ENCODE measurements at places on chromosomes 7 and 10.

DNA sequence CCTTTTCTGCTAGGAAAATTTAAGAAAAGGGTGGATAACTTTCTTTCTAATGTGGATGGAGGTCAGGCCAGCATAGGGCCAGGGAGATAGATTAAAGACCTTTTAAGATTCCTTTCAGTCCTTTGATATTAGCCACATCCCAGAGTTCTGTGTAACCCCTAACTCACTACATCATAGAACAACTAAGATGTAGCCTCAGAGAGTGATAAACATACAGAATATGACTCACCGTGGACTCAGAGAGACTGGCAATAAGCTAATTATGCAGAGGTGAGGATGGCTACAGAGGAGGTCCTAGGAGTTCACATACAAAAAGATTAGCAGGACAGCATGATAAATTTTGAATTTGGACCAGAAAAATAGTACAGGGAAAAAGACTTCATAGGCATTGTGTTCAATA lies 141.0 kb downstream of the AOAH start:
- no peak for DNase-seq

GRCh38 chr10:112972606-112973005 lies 22.6 kb downstream of the TCF7L2 start:
- DNase-seq: no peak

GRCh38 chr7:82623812-82624211 lies 180.2 kb upstream of the CACNA2D1 start:
- DNase-seq: no peak

DNA sequence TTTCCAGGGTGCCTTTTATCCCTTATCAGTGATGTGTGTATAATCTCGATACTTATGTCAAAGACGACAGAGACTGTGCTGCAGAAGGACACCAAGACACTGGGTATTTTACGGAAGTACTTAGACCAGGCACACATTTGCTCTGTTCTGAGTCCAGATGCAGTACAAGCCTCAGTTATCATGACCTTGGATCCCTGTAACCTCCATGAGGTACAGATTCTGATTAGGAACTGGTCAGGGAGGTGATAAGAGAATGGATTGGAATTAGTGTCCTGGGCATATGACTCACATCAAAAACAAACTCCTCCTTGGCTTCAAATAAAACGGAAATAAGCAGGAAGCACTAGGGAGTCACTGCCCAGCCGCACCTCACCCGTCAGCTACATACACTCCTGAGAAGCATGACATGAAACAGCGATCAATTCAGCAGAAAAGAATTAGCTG lies 146.5 kb downstream of the SFMBT2 start:
- no peak for DNase-seq

DNA sequence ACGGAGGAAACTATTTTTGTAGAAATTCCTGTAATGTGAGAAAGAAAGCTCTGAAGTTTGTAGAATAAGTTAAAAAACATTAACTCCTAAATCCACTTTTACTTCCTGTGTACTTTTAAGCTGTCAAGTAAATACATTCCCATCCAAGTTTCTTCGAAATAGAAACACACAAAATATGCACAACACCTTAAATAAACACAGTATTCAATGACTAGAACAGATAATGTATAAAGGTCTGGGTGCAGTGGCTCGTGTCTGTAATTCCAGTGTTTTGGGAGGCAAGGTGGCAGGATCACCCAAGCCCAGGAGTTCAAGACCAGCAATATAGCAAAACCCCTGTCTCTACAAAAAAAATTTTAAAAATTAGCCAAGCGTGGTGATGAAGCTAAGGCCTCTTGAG lies 121.9 kb upstream of the ODAD2 start:
- no peak for DNase-seq

DNA sequence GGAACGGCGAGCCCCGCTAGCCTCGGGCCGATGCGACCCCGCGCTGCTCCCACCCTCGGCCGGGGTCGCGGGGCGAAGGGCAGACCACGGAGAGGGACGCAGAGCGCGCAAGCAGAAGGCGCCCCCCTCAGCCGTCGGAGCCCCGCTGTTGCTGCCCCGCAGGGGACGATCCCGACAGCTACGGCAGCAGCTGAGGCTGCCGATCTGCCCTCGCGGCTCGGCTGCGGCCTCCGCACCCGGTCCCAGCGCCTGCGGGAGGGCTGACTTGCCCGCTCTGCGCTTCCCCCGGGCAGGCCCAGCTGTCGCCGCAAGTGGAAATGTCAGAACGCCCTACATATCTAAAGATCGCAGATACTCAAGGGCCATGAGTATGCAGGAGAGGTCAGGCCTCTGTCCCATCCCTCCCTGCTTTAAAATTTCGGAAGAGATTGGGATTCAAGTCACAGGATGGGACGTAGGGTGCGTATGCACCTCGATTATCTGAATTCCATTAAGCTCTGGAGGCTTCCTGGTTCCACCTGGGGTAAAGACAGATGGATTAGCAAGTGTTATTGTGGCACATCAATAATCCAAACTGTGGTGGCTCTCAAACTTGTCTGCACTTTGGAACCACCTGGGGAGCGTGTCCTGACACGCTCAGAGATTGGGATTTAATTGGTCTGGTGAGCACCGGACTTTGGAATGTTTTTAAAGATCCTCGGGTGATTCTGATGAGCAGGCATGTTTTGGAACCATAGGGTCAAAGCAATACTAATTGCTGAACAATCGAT lies at the start of gene CRPPA:
CRPPA (minus strand) TSS at position 206 of the 770 bp plus-strand sequence. CDS start 216 bp downstream, outside the sequence.
- no peak for DNase-seq

DNA sequence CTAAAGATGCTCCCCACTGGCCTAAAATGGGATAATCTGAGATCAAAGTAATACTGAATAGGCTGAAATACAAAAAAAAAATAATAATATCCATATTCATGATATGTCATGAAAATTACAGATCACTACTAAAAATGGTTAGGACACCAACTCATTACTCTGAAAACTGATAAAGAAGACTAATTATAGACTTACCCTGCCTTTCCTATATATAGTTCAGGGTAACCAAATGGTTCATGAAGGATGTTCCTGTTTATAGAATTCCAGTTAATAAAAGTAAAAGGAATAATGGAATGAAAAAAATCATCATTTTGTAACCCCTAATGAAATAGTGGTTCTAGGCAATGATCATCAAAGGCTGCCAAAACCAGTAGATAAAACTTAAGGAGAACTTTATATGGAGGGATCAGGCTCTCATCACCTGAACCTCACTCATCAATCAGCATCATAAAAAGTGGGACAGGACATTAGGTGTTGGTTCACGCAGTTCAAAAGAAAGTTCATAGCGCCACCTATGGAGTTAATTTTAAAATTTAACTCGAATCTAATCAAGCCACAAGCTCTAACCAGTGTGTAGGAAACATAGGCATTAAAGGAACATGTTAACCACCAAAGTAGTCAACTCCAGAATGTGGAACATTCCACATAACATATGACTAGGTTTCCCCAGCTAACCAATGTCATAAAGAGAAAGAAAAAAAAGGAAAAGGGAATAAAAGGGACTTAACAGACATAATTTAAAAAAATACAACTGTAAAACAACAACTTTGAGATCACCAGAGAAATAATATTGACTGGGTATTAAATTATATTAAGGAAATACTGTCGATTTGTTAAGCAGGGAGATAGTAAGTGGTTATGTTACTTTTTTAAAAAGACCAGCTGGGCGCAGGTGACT lies 35.7 kb downstream of the P4HA1 start:
- no peak for DNase-seq

- no peak for DNase-seq
Measured at GRCh38 chr10:17386021-17386420, 68.4 kb downstream of the ST8SIA6 start.

DNA sequence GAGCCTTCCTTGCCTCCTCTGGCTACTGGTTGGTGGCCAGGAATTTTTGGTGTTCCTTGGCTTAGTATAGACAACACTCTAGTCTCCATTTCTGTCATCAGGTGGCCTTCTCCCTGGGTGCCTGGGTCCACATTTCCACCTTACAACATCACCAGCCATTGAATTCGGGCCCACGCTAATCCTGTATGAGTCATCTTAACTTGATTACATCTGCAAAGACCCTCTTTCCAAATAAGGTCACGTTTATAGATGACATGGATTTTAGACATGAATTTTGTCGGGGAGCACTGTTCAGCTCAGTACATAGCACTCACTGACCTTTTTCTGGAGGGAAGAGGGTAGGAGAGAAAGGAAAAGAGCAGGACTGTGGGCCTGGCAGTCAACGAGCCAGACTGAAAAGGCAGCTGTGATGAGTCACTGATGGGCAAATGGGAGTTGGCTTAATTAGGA lies 39.4 kb downstream of the MMRN2 start:
- no peak for DNase-seq

- no peak for DNase-seq
Measured at GRCh38 chr7:47677664-47678063, 95.8 kb upstream of the TNS3 start.

GRCh38 chr7:2808891-2809665 lies 35.0 kb downstream of the GNA12 start:
- DNase-seq: no peak

- DNase-seq: no peak
Measured at GRCh38 chr10:60140651-60141632, 234.6 kb upstream of the CCDC6 start.

- DNase-seq: peak; percentile 97
Measured at GRCh38 chr7:66681491-66682349, 53.0 kb downstream of the KCTD7 start.

- DNase-seq: no peak
Measured at GRCh38 chr10:110141185-110141584, 66.2 kb upstream of the MXI1 start.

GRCh38 chr10:97180986-97181385 lies 4.8 kb downstream of the SLIT1 start:
- no peak for DNase-seq

DNA sequence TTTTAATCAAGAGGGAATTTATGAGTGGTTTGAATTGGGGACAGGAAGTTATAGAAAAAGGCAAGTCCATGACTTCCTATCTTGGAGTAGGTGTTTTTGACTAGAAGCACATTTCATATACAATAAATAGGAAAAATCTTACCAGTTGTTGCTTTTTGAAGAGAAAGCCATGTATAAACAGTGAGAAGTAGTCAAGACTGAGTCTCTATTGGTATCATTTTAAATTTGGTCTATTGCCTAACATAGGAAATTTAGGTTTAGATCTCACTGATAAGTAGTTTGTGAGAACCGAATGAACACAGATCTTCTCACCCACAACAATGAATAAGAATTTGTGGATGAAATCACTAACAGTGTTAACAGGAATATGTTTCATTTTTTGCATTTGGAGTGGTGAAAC lies 387.2 kb downstream of the BBS9 start:
- no peak for DNase-seq

GRCh38 chr7:44184873-44185446 lies 4.3 kb downstream of the GCK start:
- DNase-seq: no peak

DNA sequence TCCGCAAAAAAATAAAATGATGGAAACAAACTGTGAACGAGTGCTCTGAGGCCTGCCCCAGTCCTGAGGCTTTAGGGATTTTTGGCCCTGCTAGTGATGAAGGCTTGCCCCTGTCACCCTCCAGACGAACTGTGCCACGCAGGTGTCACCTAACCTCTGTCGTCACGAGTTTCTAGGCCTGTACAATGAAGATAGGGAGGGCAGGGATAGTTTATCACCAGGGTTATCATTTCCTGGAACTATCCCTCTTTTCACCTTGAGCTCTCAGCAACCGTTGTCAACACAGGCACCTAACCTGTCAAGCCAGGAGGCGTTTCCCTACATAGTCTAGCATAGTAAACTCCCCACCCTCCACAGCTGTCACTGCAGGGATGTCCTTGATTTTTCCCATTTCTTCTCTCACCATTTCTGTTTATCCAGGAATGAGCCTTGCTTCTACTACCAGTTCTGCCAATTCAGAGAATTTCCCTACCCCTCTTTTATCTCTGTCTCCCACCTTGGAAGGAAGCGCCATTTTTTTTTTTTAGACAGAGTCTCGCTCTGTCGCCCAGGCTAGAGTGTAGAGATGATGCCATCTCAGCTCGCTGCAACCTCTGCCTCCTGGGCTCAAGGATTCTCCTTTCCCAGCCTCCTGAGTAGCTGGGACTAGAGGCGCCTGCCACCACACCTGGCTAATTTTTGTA lies 2.2 kb upstream of the ACHE start:
- no peak for DNase-seq

DNA sequence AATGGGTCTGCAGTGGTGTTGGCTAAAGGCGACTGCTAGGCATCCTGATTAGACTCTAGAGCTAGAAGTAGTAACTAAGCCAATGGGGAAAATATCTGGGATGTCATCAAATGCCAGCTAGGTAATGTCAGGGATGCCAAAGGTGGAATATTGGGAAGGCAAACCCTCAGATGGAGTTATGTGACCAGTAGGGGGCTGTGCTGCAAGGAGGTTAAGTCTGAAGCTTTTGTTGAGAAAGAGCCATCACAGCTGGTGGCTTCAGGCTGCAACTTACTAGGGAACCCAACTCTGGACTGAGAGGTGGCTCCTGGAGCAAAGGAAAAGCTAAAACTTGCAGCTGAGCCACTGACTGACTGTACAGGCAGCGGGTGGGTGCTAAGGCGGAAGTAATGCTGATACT lies 576.9 kb upstream of the GHITM start:
- no peak for DNase-seq

DNA sequence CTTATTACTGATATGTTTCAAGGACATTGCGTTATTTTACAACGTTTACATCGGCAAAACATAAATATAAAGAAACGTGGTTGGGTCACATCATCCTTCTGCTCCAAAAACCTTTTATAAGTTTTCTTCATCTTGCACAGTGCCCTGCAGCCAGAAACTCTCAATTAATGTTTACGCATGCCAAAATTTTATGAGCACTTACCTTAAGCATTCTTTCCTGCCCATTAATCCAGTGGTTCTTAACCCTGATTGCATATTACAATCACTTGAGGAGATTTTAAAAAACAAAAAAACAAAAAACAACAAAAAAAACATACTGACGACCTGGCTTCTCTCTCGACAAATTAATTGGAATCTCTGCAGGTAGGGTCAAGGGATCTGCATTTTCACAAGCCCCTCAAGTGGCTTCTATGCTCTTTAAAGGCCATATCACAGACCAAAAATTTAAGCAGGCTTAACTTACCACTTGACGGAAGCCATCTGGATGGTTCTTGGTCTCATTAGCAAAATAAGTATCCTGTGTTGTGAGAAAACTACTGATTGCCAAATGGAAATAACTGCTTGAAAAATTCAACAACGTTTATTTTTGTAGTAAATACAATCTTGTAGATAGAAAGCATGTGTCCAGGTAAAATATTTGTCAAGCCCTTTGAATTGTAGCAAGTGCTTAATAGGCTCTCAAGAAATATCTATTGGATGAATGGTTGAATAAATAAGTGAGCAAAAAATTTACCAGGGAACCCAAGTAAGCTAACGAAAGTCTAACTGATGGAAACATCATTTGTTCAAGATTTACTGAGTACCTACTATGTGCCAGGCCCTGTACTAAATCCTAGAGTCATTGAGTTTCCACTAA lies 30.9 kb upstream of the SLC16A12 start:
- no peak for DNase-seq

- DNase-seq: no peak
Measured at GRCh38 chr7:75982306-75983064, 11.9 kb downstream of the TMEM120A start.
